ENCODE measurements at places on chromosomes 1 and 21.

DNA sequence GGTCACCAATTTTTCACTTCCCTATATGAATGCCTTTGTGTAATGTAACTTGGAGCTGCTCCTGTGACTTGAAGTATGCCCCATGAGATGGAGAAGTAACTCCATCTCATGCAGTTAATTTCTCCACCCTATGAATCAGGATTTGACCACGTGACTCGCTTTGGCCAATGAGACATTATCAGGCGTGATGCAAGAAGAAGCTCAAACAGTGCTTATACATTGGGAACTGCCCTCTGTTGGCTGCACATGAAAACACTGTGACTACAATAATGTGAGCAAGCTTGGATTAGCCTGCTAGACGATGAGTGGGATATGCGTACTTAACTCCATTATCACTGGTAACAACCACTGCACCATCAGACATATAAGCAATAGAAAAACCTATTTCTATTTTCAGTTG, 684.4 kb downstream of the PLA2G4A start:
- no peak for DNase-seq

DNA sequence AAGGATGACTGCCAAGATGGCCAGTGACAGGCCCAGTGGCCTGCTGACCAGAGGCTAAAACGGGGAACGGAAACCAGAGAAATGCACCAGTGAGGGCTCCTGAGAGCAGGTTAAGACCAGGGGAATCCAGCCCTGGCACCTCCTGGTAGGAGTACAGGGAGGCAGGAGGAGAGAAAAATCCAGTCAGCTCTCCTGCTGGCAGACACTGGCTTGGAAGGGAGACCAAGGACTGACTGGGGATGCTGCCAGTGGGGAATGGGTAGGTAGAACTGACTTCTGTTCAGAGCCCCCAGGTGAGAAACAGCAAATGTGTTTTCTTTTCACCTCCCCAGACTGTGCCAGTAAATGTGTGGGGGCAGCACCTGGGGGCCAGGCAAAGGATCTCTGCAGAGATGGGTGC, 27.7 kb upstream of the CRNN start:
- DNase-seq: no peak

- DNase-seq: no peak
These were observed 107.3 kb downstream of the DUSP10 start for GRCh38 chr1:221634606-221635005.

DNA sequence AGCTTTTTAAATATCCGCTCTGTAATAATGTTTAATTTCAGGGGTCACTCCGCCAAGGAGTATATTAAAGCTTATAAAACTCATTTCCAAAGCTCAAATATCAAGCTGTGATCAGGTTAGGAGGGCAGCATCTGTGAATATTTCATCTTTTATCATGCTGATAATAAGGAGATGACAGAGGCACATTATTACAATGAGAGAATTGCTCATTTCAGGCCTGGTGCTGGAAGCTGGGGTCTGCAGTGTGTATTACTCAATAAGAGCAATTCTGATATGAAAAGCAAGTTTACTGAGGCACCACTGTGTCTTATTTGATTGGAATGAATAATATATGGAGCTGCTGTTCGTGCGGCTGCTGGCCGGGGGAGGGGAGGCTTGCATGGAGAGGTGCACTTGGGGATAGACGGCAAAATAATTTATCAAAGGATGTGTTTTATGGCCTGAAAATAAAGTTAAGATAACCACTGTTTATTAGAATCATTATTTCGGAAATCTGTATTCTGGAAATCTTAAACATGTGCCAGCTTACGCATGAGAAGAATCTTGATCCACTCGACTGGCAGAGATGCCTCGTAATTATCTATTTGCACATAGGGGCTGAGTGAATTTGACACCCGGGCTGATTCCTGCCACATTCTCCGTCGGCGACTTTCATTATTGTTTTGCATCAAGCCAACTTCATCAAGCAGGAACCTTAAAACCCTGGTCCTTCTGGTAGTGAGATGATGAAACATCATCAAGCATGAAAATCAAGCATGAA, 173.2 kb downstream of the RRAGC start:
- DNase-seq: no peak

- DNase-seq: no peak
These were observed 13.9 kb downstream of the FAM151A start for GRCh38 chr1:54609301-54609921.

DNA sequence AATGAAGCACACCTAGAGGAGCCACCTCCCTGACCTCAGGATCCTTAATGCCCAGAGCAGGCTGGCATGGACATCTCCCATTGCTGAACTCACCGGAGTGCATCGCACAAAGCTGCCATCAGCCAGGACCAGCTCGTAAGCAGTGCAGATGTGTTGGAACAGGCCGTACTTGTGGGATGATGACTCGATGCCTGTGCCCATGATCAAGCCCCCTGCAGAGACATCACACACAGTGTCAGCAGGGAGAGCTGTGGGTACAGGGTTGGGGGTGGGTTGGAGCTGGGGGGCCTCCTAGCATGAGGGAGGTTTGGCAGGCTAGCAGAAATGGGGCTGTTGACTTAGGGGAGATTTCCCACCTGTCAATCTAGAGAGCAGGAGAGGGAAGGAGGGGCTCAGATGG, 12.0 kb downstream of the DHCR24 start:
- no peak for DNase-seq

GRCh38 chr1:116558140-116558549, 12.7 kb downstream of the CD58 start:
- DNase-seq: no peak

DNA sequence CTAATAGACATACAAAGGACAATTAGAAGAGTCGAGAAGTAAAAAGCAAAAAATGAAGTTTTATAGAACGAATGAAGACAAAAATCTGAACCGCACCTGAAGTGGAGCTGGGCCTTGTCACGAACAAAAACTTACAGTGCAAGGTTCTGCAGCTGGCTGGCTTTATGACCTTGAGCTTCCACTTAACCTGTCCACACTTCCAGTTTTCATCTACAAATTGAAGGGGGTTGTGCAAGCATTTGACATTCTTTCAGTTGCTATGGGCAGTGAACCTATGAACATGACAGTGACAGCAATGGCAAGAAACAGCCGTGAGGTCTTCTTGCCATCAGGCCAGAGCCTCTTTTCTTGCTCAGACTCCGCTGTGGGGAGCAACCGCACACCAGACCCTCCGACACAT, 93.2 kb downstream of the DSCAM start:
- DNase-seq: no peak

DNA sequence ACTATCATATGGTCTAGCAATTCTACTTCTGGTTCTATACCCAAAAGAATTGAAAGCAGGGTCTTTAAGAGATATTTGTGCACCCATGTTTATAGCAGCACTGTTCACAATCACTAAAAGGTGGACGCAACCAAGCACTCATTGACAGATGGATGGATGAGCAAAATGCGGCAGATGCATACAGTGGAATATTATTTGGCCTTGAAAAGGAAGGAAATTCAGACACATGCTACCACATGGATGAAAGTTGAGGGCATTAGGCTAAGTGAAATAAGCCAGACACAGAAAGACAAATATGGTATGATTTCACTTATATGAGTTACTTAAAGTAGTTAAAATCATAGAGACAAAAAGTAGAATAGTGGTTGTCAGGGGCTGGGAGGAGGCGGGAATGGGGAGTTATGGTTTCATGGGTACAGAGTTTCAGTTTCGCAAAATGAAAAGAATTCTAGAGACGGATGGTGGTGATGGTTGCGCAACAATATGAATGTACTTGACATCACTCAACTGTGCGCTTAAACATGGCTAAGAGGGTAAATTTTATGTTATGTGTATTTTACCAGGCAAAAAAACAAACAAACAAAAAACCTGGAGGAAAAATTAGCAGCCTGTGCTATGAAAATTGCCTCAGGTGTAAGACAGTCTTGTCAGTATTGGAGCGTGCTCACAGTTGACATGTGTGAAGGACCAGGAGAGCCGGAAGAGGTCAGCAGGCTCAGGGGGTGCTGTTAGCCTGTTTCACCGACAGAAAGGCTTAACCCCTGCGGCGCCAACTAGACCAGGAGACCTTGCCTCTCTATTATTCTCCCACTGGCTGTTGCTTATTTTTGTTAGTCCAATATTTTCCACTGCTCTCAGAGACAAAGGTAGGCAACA, 26.5 kb downstream of the CD247 start:
- DNase-seq: no peak

Data from Calu3 (cell line).